Activated CD8-positive, alpha-beta memory T cell treated with anti-CD3 and anti-CD28 coated beads for 1 hour (primary cell): ENCODE measurements at places on chromosomes 16 and 17.

DNA sequence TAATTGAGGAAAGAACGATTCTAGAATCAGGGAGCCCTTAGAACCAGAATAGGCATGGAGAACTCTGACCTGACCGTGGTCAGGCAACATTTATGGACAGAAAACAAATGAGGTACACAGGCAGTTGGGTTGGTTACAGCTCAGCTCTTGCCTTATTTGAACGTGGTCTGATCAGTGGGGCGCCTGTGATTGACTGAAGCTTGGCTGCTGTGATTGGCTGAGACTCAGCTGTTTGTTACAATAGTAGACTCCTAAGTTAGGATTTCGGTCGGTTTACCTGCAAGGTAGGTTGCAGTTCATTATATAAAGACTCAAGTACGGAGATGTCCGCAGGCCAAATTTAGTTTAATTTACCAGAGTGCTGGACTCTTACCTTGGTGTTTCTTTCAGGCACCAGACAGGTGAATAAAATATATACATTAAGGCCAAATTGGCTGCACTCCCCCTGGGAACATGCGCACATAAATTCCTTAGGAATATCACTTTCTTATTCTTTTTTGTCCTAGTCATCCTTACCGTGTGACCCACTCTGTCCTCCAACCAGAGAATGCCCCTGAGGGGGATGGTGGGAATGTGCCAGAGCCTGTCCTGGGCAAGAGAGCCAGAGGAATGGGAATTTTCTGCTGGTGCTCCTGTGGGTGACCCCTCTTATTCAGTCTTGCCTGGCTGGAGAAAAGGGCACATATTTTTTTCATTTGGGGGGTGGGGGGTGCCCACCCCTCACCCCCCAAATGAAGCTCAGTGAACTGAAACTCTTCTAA is 7.5 kb upstream of the CSNK2A2 start:
- no peak for DNase-seq

DNA sequence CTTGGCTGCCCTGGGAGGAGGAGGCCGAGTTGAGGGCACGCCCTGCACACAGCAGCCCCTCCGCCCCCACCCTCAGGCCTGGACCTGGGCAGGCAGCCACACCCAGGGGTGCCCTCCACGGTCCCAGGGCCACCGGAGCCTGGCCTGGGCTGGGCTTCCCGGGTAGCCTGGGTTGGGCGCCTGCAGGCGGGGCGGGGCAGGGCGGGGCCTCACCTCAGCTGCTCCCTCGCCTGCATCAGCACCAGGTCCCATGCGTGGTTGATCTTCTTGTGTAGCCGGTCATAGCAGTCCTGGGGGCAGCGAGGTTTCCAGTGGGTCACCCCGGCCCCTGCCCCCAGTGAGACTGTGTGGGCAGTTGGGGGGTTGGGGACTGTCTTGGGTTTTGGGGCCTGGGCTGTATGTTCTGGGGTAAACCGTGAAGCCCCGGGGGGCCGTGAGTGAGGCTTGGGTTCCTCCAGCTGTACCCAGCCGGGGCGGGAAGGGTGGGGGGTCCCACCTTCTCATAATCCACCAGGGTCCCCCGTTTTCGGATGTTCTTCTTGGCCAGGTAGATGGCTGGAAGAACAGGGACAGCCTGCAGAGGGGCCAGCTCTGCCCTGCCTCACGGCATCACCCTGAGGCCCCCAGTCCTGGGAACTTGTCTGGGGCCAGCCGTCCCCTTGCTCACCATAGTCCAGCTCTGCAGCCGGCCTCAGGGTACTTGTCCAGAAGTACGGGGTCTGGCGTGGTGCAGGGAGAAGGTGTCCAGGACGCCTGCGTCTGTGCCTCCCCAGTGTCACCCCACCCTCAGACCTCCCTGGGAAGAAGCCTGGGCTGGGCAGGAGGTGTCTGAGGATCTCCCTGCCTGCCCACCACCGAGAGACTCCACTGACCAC is 2.0 kb downstream of the RGS11 start:
- no peak for DNase-seq

- no peak for DNase-seq
Observed at GRCh38 chr17:29240477-29240876, 6.2 kb upstream of the CRYBA1 start.

DNA sequence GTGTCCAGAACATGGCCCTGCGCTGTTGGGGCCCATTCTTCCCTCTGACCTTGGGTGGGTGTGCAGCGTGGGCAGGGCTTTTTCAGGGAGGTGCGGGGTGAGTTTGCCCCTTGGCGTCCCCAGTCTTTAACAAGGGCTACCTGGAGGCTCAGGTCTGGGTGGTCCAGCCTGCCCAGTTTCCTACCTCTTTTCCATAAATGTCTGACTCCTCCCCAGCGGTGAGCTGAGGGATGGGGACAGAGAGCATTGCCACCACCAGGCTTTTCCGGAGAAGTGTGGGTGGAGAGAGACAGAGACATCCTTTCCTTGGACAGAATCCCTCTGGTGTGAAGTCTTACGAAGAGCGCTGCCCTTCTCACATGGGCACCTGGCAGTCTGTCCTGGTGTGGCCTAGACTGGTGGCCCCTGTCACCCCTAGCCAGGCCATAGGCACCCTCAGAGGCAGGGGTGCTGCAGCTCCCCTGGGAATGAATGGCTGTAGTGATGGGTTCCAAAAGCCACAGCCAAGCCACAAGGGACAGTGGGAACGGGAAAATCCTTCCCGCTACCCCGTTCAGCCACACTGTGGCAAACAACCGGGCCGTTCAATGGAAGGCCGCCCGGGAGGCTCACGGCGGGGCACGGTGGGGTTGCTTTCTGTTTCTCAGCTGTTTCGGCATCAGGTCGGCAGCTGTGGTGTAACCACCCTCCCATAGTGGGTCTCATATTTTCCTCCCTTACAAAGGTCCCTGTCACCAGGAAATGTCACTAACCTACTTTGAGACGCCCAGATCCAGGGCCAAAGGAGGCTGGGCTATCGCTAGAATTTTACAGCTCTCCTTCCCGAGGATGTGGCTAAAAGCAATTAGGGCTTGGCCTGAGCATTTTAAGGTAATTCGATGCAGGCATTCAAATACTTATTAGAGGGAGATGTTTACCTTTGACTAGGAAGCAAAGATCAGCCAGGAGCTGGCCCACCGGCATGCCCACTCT is 61.9 kb upstream of the GSE1 start:
- no peak for DNase-seq

DNA sequence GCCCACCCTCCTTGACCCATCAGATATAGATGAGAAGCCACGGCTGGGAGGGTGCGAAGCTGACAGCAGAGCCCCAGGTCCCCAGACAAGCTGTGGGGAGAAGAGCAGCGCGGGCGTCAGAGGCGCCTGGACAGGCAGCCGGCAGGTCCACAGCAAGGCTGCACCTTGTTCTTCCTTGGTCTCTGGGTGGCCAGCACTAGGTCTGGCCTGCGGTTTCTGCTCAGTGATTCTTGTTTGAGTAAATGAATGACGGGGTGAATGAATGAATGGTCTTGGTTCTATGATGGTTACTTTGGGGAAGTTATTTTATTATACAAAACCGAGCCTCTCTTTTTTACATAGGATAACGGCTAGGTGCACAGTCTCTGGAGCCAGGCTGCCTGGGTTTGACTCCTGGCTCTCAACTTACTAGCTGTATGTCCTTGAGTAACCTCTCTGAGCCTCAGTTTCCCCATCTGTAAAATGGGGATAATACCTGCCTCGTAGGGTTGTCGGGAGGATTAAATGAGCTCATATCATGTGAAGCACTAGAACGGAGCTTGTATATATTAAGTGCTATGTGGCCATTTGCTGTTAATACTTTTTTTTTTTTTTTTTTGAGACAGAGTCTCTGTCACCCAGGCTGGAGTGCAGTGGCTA is 86.1 kb downstream of the RAB11FIP4 start:
- no peak for DNase-seq

- no peak for DNase-seq
Observed at GRCh38 chr17:2335726-2336214, 487 bp downstream of the TSR1 start.

DNA sequence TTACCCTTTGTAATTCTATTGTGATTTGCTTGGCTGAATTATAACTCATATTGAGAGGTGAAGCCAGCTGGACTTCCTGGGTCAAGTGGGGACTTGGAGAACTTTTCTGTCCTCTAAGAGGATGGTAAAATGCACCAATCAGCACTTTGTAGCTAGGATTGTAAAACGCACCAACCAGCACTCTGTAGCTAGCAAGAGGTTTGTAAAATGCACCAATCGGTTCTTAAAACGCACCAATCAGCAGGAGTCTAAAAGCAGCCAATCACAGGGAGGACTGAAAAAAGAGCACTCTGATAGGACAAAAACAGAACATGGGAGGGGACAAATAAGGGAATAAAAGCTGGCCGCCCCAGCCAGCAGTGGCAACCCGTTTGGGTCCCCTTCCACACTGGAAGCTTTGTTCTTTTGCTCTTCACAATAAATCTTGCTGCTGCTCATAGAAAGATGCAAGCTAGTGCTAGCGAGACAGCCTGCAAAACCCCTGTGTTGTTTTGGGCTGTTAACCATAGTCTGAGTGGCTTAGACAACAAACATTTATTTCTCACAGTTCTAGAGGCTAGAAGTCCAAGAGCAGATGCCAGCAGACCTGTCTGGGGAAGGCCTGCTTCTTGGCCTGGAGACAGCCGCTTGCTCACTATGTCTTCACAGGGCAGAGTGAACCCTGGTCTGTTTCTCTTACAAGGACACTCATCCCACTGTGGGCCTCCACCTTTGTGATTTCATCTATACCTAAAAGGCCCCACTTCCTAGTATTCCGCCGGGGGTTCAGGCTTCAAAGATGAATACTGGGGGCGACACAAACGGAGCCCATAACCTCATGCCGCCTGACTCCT is 39.0 kb upstream of the CRISPLD2 start:
- DNase-seq = no peak

DNA sequence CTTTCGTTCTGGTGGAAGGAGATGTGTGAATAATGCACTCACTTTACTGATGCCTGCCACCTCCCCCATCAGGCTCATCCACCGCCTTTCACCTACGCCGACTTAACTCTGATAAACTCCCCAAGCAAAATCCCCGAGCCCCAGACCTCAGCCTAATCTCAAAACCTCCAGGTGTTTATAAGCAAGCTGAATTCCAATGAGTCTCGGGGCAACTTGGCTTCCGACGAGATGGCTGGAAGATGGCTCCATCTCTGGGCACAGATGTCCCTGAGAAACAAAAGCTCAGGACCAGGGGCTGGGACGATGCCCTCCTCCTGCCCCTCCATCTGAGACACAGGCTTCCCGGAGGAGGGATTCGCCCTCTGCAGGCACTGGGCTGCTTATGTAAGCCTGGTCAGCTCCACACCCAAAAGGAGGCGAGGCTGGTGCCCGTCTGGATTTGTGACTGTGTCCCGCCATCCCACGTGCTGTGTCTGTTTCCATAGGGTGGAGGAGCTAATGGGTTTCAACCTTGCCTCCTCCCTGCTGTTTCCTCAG is 386.4 kb upstream of the TNRC6C start:
- no peak for DNase-seq

DNA sequence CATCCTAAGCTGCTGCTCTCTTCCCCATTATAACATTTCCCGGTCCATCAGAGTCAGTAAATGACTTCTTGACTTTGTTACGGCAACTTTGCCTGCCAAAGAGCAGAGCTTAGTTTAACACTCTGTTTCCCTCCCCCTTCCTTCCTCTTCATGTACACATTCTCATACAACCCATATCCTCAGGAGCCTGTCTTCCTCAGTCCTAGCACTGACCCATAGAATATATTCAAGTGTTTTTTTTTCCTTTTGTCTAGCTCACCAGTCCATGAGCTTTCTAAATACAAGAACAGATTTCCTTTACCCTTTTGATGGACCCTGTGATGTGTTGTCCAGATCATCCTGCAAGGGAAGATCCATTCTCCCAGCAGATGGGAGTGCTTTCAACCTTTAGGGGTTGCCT is 97.0 kb upstream of the MON1B start:
- DNase-seq = no peak

GRCh38 chr16:16915771-16916170 is 536.8 kb downstream of the NPIPA7 start:
- no peak for DNase-seq

GRCh38 chr17:35155246-35155645 is 7.6 kb downstream of the UNC45B start:
- no peak for DNase-seq

DNA sequence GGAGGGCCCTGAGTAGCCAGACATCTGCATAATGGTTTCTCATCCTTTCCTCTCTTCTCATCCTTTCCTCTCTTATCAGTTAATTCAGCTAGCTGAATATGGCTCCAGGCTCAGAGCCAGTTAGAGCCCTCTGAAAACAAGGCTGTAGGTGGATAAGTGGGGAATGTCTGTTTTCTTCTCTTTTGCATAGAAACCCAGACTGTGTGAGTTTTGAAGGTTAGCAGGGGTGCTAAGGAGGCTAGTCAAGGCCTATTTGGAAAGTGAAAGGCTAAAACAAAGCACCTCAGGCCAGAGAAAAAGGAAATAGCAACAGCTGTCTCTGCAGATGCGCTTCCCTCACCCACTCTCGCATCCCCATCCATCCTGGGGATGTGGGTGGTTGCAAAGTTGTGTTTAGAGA is 420.9 kb downstream of the SHISA9 start:
- DNase-seq = no peak

DNA sequence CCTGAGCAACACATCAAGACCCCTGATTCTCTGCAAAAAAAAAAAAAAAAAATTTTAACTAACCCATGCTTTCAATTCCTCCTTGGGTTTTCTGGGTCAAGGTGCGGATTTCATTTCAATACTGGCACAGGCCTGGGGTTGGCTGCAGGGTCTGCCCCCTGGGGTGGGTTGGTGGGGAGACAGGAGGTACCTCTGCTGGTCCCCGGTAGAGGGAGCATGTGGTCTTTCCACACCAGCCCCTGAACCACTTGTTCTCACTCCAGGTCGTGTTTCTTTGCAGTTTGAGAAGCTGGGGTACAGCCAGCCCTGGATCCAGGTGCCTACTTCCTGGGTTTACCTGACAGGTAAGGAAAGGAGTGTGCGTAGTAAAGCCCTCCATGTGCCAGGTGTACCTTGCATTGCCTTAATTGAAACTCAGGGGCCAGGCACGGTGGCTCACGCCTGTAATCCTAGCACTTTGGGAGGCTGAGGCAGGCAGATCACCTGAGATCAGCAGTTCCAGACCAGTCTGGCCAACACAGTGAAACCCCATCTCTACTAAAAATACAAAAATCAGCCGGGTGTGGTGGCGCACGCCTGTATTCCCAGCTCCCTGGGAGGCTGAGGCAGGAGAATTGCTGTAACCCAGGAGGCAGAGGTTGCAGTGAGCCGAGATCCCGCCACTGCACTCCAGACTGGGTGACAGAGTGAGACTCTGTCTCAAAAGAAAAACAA is 21.8 kb downstream of the SDR42E2 start:
- DNase-seq = no peak
